ENCODE measurements at places on chromosomes 6 and 20. TPM values are rescaled to one million over a fixed set of nuclear protein-coding genes. Genes with fewer than 3 reads are reported as not detected.
A peak's percentile ranks its signal among the peaks of the same experiment; 100 is the strongest.

The ZNF343 gene
- total RNA-seq = 17.4 TPM

The TPD52L1 gene
- total RNA-seq = 15.6 TPM

The REV3L gene
- 49.0 TPM for total RNA-seq

The IMPG1 gene
- not detected for total RNA-seq

The LPIN3 gene
- total RNA-seq = 15.3 TPM

The RAD21L1 gene
- not detected for total RNA-seq

The DPPA5 gene
- total RNA-seq = not detected

The ANKRD6 gene
- total RNA-seq = 8.8 TPM

The MYB gene
- total RNA-seq = 7.8 TPM

- DNase-seq = peak; percentile 42
Measured at GRCh38 chr20:41619360-41620100, 1.4 kb upstream of the CHD6 start.

DNA sequence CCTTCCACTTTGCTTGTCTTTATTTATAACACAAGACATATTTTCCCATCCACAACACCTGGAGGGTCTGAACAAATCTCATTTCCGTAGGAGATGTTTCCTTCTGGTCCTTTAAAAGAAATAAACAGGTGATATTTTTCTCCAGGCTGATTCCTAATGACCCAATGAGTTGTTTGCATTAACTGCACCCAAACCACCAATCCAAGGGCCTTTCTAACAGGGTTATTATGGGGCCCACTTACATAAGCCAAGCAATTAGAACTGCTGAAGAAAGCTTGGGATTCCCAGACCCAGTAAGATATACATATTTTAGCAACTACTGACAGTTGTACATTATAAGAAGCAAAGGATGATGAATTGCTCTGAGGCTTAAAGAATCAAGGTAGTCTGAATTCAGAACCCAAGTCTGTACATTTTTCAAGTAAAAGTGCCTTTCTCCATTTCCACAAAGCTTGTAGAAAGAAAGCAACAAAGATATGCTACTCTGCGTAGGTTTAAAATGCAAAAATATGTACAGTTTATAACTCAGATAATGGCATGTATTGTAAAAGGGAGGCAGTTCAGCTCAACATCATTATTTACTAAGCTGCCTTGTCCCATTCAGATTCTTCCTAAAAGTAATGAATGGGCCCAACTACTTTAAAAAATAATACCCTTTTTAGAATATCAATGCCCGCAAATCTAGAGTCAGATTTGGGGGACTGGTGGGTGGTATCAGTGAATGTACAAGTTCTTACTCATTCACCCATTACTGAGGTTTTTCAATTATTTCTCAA, 120.0 kb downstream of the DST start:
- no peak for DNase-seq

DNA sequence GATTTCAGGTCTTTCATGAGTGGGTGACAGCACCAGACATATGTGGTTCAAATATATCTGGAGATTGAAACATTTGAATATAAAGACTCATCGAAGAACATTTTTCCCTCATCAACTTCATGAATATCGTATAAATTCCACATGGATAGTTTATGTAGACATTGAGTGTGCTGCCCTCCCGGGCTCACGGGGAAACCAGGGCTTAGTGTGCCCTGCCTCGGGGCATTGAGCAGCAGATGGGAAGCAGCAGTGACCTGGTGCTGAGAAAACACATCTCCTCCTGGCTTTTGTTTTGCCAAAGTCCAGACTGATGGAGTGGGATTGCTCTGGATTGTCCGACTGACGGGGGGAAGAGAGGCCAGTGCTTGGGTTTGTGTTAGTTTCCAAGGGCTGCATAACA, 17.8 kb upstream of the SLC2A12 start:
- DNase-seq = no peak

GRCh38 chr20:58432186-58432954, 43.3 kb downstream of the VAPB start:
- DNase-seq = no peak

GRCh38 chr20:46543959-46544358, 6.5 kb downstream of the OCSTAMP start:
- DNase-seq = no peak

GRCh38 chr20:346640-347316, at the start of gene NRSN2:
TSS of gene NRSN2 (plus strand) at chr20:347111. CDS start at chr20:349644, 2,533 bp downstream.
- DNase-seq = peak; percentile 31

GRCh38 chr20:17571153-17571527, 1.3 kb downstream of the DSTN start:
- DNase-seq = no peak

DNA sequence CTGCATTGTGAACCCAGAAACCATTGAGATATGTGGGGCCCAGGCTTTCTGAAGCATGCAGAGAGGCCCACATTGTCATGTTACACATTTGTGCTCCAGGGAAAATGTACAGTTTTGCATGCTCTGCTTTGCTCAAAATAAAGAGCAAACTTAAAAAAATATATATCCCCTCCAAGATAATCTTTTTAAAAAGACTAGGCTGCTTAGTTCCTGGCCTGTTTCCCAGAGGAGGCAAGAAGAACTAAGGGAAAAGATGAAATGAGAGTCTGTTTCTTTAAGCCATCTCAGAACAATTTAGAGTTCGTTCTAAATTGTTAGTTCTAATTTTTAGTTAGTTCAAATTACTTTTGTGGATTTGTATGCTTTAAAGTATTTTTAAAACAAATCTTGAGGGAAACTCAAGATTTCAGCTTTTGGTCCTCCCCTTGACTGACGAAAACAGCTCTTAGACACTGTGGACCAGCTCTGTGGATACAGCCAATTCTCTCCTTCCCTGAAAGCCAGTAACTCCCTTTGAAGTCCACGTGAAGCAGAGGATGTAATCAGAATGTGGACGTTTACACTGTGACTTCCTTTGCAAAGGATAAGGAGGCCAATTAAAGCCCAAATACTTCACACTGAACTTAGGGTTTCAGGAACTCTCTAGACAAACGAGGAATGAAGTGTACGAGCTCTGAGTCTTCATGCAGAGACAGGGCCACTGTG, 84.7 kb downstream of the CD164 start:
- DNase-seq = no peak

DNA sequence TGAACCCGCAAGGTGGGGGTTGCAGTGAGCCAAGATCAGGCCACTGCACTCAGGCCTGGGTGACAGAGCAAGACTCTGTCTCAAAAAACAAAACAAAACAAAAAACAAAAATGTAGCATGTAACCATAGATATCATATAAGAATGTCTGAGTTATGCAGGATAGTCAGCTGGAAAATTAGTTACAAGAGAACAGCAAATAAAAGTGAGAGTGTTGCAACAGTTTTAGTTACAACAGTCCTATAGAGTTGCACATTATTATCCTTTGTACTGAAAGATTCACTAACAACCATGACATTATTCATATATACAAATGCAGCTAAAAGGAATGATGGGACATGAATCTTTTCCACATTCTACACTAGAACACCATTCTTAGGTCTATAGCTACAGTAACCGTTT, 16.4 kb downstream of the RNF24 start:
- no peak for DNase-seq

- no peak for DNase-seq
Measured at GRCh38 chr20:62021793-62022385, 43.8 kb downstream of the TAF4 start.

Data from skin of body (tissue), 3 donors.